ENCODE measurements at places on chromosomes 3 and 15.

- peak; percentile 29 for DNase-seq
Observed at GRCh38 chr3:40971191-40972168, 227.8 kb upstream of the CTNNB1 start.

- no peak for DNase-seq
Observed at GRCh38 chr3:11459186-11459824, 184.4 kb downstream of the VGLL4 start.

- DNase-seq, result no peak
Observed at GRCh38 chr3:15755780-15756179, 42.0 kb downstream of the ANKRD28 start.

- DNase-seq, result peak; percentile 71
Observed at GRCh38 chr3:69200384-69201068, 78.1 kb upstream of the LMOD3 start.

GRCh38 chr3:13282358-13282985 lies 137.7 kb downstream of the NUP210 start:
- no peak for DNase-seq

DNA sequence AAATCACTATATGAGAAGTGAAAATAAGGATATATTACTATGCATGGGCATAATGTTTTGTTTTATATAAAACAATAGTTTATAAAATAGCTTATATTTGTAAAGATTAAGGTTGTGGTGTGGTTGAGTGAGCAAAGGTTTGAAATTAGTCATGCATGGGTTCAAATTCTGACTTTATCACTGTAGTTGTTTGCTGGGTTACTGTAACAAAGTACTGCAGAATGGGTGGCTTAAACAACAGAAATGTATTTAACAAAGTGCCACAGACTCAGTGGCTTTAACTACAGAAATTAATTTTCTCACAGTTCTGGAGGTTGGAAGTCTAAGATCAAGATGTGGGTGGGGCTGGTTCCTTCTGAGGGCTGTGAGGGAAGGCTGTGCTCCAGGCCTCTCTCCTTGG lies 184.8 kb upstream of the THRB start:
- no peak for DNase-seq

DNA sequence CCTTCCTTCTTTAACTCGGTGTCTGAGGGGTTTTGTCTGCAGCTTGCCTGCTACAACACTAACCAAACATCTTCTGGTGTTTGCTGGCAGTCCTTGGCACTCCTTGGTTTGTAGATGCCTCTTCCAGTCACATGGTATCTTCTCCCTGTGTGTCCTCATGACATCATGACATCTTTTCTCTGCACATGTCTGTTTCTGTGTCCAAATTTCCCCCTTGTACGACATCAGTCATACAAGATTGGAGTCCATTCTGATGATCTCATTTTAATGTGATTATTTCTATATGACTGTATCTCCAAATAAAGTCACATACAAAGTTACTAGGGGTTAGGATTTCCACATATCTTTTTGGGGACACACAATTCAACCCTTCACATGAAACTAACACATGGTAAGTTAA lies 152.3 kb upstream of the LRRN1 start:
- DNase-seq, result no peak

- no peak for DNase-seq
Observed at GRCh38 chr3:108251265-108251664, 29.0 kb upstream of the IFT57 start.

- no peak for DNase-seq
Observed at GRCh38 chr3:141278196-141279076, 46.8 kb downstream of the PXYLP1 start.

DNA sequence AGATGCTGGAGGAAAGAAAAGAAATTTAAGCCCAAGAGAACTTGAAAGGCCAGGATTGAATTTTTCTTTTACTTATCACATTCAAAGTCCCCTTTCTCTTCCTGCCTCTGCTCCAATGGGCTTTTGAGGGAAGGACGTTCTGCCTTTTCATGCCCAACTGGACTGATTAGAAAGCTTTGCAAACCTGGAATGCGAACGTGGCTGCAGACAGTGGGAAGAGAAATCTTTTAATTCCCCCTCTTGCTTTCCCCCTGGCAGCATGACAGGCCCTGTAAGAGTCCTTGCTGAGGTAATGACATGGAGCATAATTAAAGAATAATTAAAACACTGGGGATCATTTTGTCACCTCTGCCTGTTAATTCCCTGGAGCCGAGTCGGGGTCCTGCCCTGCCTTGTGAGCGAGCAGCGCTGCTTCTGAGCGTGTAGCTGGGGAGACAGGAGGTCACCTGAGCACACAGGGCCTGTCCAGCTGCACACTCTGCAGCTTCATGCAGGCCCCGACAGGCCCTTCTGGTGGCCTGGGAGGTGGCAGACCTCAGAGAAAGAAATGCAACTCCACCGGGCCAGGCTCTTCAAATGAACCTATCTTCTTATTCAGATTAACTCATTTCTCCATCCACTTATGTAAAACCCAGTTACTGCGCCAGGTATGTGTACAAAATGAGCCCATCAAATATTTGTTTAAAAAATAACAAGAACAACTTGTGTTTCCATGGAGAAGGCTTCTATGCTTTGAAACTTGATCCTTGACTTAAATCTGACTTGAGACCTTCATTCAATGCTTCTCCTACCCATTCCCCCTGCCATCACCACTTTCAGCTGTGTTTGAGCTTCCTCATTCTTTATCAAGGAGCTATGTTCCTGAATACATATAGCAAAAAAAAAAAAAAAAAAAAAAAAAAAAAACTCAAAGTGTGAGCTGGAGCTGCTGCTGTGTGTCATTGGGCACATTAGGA lies 628.2 kb upstream of the CFAP20DC start:
- DNase-seq, result no peak

DNA sequence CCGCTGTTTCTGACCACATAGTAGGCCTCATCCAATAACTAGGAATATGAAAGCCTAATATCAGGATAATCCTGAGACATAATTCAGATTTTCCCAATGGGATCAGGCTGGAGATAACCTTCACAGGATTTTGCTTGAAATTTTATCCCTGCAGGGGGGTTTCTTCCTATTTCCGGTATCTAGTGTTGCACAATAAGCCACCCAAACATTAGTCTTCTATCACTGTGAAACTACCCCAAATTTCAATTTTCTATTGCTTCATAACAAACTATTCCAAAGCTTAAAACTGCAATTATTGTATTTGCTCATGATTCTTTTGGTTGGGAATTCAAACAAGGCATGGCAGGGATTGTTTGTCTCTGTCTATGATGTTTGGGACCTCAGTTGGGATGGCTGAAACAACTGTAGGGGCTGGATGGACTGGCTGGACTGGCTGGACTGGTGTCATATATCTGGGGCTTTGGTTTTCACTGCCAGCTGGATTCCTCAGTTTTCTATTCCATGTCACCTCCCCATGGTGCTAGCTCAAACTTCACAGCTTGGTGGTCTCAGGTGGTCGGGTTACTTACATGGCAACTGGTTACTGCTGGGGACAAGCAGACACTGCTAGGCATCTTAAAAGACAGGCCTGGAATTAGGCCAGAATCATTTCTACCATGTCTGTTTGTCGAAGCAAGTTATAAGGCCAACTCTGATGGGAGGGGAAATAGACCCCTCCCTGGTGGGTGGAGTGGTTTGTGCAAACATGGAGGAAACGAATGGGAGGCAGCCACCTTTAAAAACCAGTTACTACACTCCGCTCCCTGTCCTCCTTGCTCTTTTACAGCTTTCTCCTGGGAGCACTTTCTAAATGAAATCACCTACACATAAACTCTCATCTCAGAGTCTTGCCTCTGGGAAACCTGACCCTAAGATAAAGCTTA lies 88.2 kb upstream of the STT3B start:
- DNase-seq, result no peak

DNA sequence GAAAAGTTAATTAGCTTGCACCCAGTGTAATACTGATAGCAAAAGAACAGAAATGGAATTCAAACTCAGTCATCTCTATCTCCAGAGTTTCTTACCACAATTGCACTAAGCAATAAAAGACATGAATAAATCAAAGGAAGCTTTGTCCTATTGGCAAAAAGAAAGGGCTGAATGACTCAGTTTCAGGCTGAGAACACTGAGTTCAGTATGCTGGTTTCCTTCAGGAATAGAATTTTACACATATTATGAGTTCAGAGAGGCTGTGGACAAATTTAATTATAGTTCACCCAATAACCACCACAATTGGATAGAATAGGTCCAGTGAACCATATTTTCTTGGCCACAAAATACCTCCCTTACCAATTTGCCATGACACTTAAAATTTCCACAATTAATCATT lies 249.7 kb downstream of the KCNMB2 start:
- DNase-seq, result no peak

- DNase-seq, result no peak
Observed at GRCh38 chr15:40430271-40430805, 10.4 kb upstream of the BAHD1 start.

GRCh38 chr3:132721479-132722164 lies 587 bp downstream of the NPHP3 start:
- peak; percentile 9 for DNase-seq
